Large intestine (tissue), 12 donors: ENCODE measurements at places on chromosomes 5 and 9.

DNA sequence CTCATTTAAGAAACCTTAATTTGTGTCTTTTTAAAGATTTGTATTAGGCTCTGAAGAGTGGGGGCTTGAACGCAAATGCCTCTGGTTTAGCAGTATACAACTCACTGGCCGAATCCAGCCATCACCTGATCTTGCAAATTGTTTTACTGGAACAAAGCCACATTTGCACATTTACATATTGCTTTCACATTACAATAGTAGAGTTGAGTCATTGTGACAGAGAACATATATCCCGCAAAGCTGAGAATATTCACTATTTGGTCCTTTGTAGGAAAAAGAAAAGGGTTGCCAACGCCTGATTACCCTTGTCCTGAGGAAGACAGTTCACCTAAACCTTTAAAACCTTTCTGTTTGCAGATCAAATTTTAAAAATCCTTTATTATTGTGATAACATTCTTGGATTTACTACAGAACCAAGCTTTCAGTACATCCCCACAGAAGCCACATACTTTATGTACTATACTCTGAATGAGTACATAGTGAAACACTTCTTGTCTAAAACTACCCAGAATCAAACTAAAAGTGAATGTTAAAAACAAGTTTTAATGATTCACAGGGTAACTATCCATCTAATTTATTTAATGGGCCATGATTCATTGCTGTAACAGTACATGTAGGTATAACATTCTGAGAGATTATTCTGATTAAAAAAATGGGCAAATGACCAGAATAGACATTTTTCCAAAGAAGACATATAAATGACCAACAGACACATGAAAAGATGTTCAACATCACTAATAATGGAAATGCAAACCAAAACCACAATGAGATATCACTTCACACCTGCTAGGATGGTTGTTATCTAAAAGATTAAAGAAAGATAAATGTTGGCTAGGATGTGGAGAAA, 161.0 kb downstream of the SLC25A46 start:
- no peaks in the 10 kb centered on the region for H3K36me3 ChIP-seq
- no peak overlapping the region for H3K4me3 ChIP-seq
- no peaks in the 10 kb centered on the region for H3K4me1 ChIP-seq
- H3K27me3 ChIP-seq = no peaks in the 10 kb centered on the region

DNA sequence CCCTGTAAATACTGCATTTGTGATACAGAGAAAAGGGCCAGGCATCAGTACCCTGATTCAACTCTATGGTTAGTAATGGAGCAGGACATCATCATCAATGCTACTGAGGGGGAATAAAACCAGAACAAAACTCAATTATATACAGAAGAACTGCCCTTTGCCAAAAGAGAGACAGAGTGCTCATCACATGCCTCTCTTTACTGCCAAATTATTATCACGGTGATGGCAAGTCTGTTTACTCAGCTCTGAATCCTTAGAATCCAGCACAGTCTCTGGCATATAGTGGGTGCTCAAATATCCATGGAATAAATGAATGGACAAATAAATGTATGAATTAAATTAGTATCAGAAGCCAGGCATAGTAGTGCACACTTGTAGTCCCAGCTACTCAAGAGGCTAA, 130.2 kb downstream of the TTC39B start:
- no peak overlapping the region for H3K27ac ChIP-seq
- peaks cover 51% of the 10 kb centered on the region for H3K36me3 ChIP-seq
- H3K27me3 ChIP-seq = no peaks in the 10 kb centered on the region
- no peak for DNase-seq

- no peak for DNase-seq
- H3K36me3 ChIP-seq = no peaks in the 10 kb centered on the region
- H3K4me1 ChIP-seq = no peaks in the 10 kb centered on the region
- no peak overlapping the region for H3K27ac ChIP-seq
- H3K4me3 ChIP-seq = no peak overlapping the region
Observed at GRCh38 chr5:57684299-57684702, 201.7 kb upstream of the ACTBL2 start.

- H3K27ac ChIP-seq = no peak overlapping the region
- no peaks in the 10 kb centered on the region for H3K27me3 ChIP-seq
- DNase-seq = no peak
- H3K36me3 ChIP-seq = peaks cover 28% of the 10 kb centered on the region
- H3K4me1 ChIP-seq = no peaks in the 10 kb centered on the region
Observed at GRCh38 chr9:125437771-125438221, 176.2 kb downstream of the GAPVD1 start.

GRCh38 chr5:77990020-77990419, 213.9 kb upstream of the TBCA start:
- no peak for DNase-seq
- H3K27ac ChIP-seq = no peak overlapping the region
- H3K4me1 ChIP-seq = no peaks in the 10 kb centered on the region
- no peak overlapping the region for H3K4me3 ChIP-seq
- no peaks in the 10 kb centered on the region for H3K27me3 ChIP-seq

GRCh38 chr9:8533681-8534080, 734.1 kb upstream of the DMAC1 start:
- no peak overlapping the region for H3K27ac ChIP-seq
- DNase-seq = no peak
- H3K36me3 ChIP-seq = no peaks in the 10 kb centered on the region
- no peaks in the 10 kb centered on the region for H3K4me1 ChIP-seq

- no peaks in the 10 kb centered on the region for H3K36me3 ChIP-seq
- no peak overlapping the region for H3K27ac ChIP-seq
- no peak for DNase-seq
- no peaks in the 10 kb centered on the region for H3K27me3 ChIP-seq
Observed at GRCh38 chr5:159660401-159660800, 255.9 kb upstream of the ADRA1B start.

- peaks cover 41% of the 10 kb centered on the region for H3K27me3 ChIP-seq
- H3K27ac ChIP-seq = peak overlapping the region; percentile 65
- DNase-seq = no peak
- H3K4me3 ChIP-seq = peak overlapping the region; percentile 64
Observed at GRCh38 chr9:14323083-14323971, 9.4 kb upstream of the NFIB start.

DNA sequence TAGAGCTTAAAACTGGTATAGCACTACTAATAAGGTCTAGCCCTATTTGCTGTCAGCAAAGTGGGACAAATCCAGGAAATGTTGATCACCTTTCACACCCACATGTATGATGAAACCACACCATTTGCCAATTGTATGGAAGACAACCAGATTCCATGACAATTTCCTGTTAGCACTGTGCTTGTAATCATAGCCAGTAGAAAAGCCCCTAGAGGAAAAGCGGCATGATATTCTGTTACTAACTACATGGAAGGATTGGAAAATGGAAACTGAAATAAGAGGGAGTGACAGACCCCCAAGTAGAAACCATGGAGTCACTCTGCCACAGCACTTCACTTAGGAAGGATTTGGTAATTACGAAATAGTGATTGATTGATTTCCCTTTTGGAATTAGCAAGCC, 923 bp downstream of the SPATA6L start:
- H3K4me1 ChIP-seq = peaks cover 21% of the 10 kb centered on the region
- no peaks in the 10 kb centered on the region for H3K27me3 ChIP-seq
- peak overlapping the region; percentile 79 for H3K4me3 ChIP-seq
- peak; percentile 64 for DNase-seq
- H3K36me3 ChIP-seq = no peaks in the 10 kb centered on the region
- H3K27ac ChIP-seq = peak overlapping the region; percentile 87

GRCh38 chr5:143248391-143248790, 155.1 kb downstream of the NR3C1 start:
- DNase-seq = no peak
- peak overlapping the region; percentile 44 for H3K27ac ChIP-seq
- H3K27me3 ChIP-seq = no peaks in the 10 kb centered on the region
- H3K4me3 ChIP-seq = no peak overlapping the region
- peaks cover 13% of the 10 kb centered on the region for H3K4me1 ChIP-seq

DNA sequence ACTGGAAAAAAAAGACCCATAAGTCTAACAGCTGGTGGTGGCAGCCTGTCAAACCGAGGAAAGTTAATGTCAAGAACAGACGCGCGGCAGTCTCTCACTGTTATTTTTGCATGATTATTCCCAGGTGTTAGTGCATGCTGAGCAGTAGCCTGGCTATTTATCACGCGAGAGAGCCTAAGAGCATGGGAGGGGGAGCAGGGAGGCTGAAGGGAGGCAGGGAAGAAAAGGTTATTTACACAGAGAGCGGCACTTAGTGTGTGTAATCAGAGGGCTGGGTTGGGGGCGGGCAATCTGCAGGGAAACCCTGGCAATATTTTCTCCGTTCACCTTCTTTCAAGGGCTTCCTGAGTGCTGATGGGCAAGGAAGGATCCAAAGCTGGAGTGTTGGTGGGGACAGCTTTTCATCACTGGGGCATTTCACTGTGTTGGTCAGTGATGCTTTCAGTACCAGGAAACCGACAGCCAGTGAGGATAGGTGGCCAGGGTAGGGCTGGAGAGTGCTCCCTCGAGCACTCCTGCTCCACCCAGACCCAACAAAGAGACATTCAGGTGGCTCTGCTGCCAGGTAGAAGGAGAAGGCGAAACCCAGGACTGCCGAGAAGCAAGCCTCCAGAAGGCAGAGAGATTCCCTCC, 39.6 kb downstream of the ZNF608 start:
- DNase-seq = peak; percentile 78
- H3K4me3 ChIP-seq = no peak overlapping the region
- H3K27ac ChIP-seq = peak overlapping the region; percentile 72
- H3K36me3 ChIP-seq = no peaks in the 10 kb centered on the region
- peaks cover 46% of the 10 kb centered on the region for H3K4me1 ChIP-seq

DNA sequence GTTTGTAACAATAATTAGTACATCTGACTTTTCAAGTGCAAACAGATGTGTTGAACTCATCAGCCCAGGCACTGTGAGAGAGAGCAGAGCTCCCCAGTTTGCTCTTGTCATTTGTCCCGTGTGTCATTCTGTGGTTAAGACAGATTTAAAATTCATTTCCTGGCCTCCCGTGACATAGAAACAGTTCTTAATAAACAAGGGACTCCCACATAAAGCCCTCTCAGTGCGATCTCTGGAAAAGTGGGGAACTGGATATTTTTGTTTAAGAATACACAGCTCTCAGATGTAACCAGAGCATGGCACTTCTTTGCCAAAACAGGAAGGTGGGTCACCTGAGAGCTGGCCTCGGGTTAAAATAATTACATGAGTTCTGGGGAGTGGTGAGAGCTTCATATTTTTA, 58.6 kb downstream of the PRKACG start:
- H3K36me3 ChIP-seq = peaks cover 11% of the 10 kb centered on the region
- no peak for DNase-seq
- no peak overlapping the region for H3K4me3 ChIP-seq

GRCh38 chr5:1542781-1543180, 19.0 kb upstream of the LPCAT1 start:
- H3K27ac ChIP-seq = no peak overlapping the region
- no peak overlapping the region for H3K4me3 ChIP-seq
- no peaks in the 10 kb centered on the region for H3K36me3 ChIP-seq
- H3K27me3 ChIP-seq = no peaks in the 10 kb centered on the region
- no peaks in the 10 kb centered on the region for H3K4me1 ChIP-seq

DNA sequence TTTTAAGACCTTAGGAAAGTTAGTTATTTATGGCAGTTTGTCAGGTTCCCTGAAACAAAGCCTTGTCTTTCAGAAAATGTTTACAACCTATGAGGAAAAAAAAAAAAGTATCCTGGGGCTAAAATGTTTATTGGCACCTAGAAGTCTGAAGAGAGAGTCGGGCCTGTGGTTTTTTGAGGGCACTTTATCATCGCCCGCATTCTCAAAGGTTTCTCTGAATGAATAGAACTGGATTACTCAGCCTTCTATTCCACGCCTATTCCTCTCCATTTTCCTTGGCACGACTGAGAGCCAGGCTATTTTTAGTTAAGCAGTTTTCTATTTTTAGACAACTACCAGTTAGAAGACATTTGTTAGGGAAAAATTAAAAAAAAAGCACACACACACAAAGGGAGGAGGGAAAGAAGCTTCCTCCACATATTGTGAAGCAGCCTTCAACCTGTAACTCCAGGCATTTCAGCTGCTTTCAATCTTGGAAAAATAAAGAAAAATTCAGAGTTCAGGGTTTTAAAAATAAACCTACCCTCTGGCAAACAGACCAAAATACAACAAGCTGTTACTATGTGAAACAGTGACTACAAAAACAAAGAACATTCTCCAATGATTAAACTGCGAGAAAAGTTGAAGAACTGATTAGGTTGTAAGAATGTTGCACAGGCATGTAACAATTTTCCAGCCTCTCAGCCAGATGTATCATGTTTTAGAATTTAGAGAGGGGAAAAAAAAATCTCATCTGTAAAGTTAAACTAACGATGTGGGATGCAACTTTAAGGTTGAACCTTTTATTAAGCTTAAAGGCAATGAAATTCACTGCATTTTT, 97.0 kb downstream of the MEF2C start:
- peak overlapping the region; percentile 54 for H3K27ac ChIP-seq
- peaks cover 8% of the 10 kb centered on the region for H3K4me1 ChIP-seq
- H3K4me3 ChIP-seq = no peak overlapping the region
- DNase-seq = peak; percentile 38

- H3K4me1 ChIP-seq = no peaks in the 10 kb centered on the region
- no peaks in the 10 kb centered on the region for H3K27me3 ChIP-seq
- DNase-seq = no peak
- H3K36me3 ChIP-seq = no peaks in the 10 kb centered on the region
Observed at GRCh38 chr5:179452356-179453230, 97.8 kb upstream of the RUFY1 start.

DNA sequence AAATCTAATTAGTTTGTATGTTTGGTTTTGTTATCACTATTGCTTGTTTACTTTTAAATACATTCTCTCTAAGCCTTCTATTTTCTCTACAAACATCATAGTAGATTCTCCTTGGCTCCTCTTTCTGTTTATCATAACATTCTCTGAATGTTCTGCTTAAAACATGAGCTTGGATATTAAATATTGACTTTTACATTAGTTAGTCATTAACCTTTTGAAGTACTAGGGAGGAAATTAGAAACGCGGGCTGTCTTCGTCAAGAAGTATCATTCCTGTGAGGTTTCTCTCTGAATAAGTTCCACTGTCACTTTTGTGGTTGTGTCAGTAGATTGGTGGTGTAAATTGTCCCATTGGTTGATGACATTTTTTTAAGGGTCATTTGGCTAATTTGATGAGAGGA, 821.5 kb downstream of the EFNA5 start:
- no peaks in the 10 kb centered on the region for H3K36me3 ChIP-seq
- H3K27ac ChIP-seq = no peak overlapping the region
- no peak for DNase-seq
- no peak overlapping the region for H3K4me3 ChIP-seq

DNA sequence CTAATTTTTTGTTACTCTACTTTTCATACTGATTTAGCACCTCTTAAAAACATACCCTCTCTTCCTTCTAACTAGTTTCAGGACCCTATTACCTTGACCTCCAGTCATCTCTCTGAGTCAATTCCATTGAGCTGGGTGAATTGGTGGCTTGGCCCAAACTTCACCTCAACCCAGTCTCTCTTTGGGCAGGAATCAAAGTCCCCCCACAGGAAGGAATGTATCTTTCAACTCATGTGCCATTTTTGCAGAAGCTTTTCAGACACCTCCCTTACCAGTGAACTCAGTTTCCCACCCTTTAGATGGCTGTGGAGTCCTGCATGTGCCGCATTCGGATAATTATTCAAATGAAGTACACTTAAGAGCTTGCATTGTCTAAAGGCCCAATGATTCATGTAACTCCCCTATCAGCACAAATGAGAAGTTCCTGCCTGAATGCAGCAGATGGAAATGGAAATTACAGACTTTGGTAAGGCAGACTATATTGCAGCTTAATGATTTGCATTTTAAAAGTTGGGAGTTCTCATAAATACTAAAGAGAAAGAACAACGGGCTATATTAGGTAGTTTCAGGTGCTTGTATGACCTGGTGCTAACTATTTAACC, 693.5 kb downstream of the PTPRD start:
- DNase-seq = no peak
- H3K4me3 ChIP-seq = no peak overlapping the region
- H3K4me1 ChIP-seq = no peaks in the 10 kb centered on the region
- H3K27me3 ChIP-seq = no peaks in the 10 kb centered on the region
- H3K27ac ChIP-seq = no peak overlapping the region
- H3K36me3 ChIP-seq = no peaks in the 10 kb centered on the region
